Astrocyte of the spinal cord (primary cell): ENCODE measurements at places on chromosomes 7 and 10.

DNA sequence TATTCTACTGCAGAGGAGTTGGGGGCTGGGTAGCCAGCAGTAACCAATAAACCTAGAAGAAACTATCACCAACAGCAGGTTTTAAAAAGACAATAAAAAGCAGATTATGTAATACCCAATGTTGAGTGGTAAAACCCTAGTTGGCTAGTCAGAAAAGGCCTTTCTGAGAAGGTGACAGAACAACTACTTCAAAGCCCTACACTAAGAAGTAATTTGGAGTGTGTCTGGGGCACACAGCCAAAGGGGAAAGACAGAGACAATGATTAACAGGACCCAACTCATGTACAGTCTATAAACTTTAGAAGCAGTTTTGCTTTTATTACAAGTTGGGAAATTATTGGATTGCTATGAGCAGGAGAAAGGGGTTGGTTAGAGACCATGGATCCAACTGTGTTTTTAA, 77.2 kb upstream of the TMEM106B start:
- DNase-seq, result no peak

DNA sequence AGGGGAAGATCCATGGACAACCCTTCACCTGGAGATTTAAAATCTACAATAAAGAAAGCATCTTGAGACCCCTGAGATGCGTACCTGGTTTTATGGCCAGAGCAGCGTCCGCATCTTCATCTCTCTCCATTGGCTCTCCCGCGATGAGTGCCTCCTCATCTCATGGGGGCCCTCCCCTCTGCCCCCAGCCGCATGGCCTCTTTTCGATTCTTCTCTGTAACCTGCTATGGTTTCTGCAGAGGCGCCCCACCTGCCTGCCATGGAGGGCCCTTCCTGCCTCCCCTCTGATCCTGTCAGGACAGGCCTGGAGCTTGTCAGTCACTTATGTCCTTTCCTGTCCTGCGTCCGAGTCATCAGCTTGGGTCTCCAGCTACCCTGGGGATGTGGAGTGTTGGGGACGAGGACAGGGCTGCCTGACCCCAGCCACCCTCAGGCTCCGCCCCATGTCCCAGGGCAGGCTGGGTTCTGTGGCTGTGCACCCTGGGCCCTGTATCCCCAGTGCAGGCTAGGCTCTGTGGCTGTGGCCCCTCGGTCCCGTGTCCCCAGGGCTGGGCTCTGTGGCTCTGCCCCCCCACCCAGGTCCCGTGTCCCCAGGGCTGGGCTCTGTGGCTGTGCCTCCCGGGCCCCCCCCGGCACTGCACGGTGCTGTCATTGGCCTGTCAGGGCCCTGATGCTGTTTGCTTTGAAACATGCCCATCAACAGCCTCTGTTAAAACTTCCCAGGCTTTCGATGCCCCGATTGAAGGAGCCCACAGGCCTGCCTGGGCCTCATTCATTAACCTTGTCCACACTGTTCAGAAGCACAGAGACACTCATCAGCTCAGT, 99.8 kb downstream of the WDR37 start:
- DNase-seq, result no peak

DNA sequence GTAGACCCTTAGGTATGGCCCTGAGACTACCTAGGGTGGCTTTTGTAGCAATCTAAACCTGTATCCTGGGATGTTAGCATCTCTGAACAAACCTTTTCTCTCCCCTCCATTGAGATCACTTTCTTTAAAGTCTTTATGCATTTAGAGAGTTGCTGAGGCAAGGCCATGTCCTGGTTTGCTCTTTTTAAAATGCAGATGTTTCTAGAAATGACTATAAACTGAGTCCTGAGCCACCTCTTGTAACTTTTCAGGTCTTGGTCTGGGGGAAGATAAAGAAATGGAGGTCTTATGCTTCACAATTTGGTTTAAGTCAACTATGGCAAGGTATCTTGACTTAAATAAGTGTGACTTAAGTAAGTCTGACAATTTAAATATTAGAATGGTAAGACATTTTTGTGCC, 78.0 kb downstream of the AUTS2 start:
- no peak for DNase-seq

- DNase-seq, result no peak
Measured at GRCh38 chr10:43132867-43133787, 5.1 kb upstream of the CSGALNACT2 start.

GRCh38 chr7:155053002-155053401, 17.1 kb upstream of the HTR5A start:
- no peak for DNase-seq
